ENCODE measurements at places on chromosomes 12 and 14. TPM values are rescaled to one million over a fixed set of nuclear protein-coding genes. Genes with fewer than 3 reads are reported as not detected.

RTN1 gene
- total RNA-seq, result 1.2 TPM

RNFT2 gene
- total RNA-seq, result 8.9 TPM

SYNDIG1L gene
- total RNA-seq, result not detected

FAM186B gene
- 0.57 TPM for total RNA-seq

KRT77 gene
- total RNA-seq, result not detected

TAS2R8 gene
- total RNA-seq, result not detected

RALGAPA1 gene
- 24.8 TPM for total RNA-seq

GLS2 gene
- total RNA-seq, result 0.94 TPM

PKP2 gene
- total RNA-seq, result 18.7 TPM

GDF3 gene
- not detected for total RNA-seq

TROAP gene
- 2.7 TPM for total RNA-seq

LRRC43 gene
- total RNA-seq, result 0.72 TPM

ASB2 gene
- total RNA-seq, result not detected

ANHX gene
- not detected for total RNA-seq

GALNT4 gene
- total RNA-seq, result 6.9 TPM

FIGNL2 gene
- 6.7 TPM for total RNA-seq

KRT83 gene
- not detected for total RNA-seq

SLCO1B1 gene
- not detected for total RNA-seq

DICER1 gene
- 94.2 TPM for total RNA-seq

TAS2R19 gene
- total RNA-seq, result 3.1 TPM

LRRK2 gene
- total RNA-seq, result 0.02 TPM

TMPRSS12 gene
- not detected for total RNA-seq

UNC79 gene
- 0.75 TPM for total RNA-seq

AMDHD1 gene
- 0.52 TPM for total RNA-seq

TSPAN8 gene
- total RNA-seq, result not detected

TSPAN9 gene
- 39.8 TPM for total RNA-seq

TMEM116 gene
- 7.5 TPM for total RNA-seq

LGALS3 gene
- 37.4 TPM for total RNA-seq

CLEC4C gene
- not detected for total RNA-seq

ZBTB39 gene
- 9.8 TPM for total RNA-seq

ZNF84 gene
- 28.7 TPM for total RNA-seq

KRT72 gene
- not detected for total RNA-seq

MIP gene
- not detected for total RNA-seq

ETFRF1 gene
- total RNA-seq, result 9.2 TPM

RBP5 gene
- not detected for total RNA-seq

TIGAR gene
- 95.4 TPM for total RNA-seq

PDE6H gene
- not detected for total RNA-seq

GPR84 gene
- not detected for total RNA-seq

GALNT8 gene
- total RNA-seq, result 6.8 TPM

NKX2-1 gene
- total RNA-seq, result not detected

LIN7A gene
- total RNA-seq, result 1.6 TPM

TMEM30B gene
- total RNA-seq, result not detected

MANSC4 gene
- total RNA-seq, result not detected

OR4K17 gene
- total RNA-seq, result not detected

FAM222A gene
- total RNA-seq, result 1.2 TPM

NXPH4 gene
- 22.3 TPM for total RNA-seq

CIROP gene
- not detected for total RNA-seq

KRT85 gene
- not detected for total RNA-seq

All from astrocyte (in vitro differentiated cells and primary cell).